Mesenteric fat pad (tissue), 1 donor: ENCODE measurements at places on chromosomes 11 and 22. TPM values are rescaled to one million over a fixed set of nuclear protein-coding genes. Genes with fewer than 3 reads are reported as not detected.

The PAMR1 gene
- total RNA-seq: 30.8 TPM

DNA sequence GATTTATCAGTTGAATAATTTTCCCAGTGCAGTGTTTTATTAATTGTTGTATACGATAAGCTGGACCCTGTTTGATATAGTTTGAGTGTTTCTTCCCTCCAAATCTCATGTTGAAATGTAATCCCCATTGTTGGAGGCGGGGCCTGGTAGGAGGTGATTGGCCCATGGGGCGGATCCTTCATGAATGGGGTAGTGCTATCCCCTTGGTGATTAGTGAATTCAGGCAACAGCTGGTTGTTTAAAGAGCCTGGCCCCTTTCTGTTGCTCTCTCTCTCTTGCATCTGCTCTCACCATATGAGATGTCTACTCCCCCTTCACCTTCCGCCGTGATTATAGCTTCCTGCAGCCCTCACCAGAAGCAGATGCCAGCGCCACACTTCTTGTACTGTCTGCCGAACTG lies 1.5 kb downstream of the OR5A1 start:
- no peak for DNase-seq

GRCh38 chr22:44884968-44885805 lies 124.6 kb downstream of the PHF21B start:
- peak; percentile 87 for DNase-seq

DNA sequence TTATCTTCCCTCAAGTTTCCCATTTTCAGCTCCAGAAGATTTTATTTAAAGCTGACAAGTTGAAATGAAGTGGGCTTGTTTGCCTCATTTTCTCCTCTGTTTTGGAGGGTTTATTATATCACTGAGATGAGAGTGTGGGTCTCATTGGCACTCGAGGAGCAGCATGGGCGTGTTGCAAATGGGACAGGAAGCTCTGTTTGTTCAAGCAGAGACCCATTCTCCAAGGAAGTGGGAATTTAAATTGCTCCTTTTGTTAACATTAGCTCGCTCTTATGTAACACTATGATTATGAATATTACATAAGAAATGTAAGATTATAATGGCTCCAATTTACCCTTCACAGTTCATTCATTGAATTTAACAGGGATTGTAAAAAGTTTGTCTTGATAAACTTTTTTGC lies 317.7 kb upstream of the CTSC start:
- DNase-seq: no peak

GRCh38 chr11:24286238-24286637 lies 210.6 kb upstream of the LUZP2 start:
- DNase-seq: no peak
